Mucosa of gallbladder (tissue), 1 donor: ENCODE measurements at places on chromosomes 12 and 14.

DNA sequence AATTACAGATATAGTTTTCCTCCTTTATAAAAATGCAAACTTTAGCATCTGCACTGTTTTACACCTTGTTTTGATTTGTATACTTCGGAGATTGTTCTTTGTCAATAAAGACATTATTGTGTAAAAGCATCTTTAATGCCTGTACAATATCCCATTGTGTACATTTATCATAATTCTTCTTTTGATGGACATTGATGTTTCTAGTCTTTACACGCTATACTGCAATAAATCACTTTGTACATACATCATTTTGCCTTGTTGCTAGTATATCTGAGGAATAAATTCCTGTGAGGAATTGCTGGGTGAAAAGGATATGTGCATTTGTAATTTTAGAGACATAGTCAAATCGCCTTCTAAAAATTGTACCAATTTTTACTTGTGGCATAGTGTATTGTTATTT lies 30.4 kb downstream of the WDR20 start:
- DNase-seq = no peak

DNA sequence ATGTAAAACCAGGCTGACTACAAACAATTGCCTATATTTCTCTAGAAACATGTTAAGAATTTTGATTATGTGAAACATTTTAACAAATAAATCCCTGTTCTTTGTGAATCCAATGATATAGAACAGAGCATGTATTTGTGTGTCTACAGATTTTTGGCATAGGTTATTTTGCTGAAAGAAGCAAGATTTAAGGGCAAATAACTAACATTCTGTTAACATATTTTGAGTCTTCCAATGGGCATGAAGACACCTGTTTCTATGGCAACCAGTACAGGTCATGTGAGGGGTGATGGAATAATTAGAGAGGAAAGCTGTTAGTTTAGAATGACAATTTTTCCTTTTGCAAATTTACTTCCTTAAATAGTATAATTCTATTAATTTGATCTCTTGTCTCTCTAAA lies 8.8 kb downstream of the ART4 start:
- DNase-seq = no peak

DNA sequence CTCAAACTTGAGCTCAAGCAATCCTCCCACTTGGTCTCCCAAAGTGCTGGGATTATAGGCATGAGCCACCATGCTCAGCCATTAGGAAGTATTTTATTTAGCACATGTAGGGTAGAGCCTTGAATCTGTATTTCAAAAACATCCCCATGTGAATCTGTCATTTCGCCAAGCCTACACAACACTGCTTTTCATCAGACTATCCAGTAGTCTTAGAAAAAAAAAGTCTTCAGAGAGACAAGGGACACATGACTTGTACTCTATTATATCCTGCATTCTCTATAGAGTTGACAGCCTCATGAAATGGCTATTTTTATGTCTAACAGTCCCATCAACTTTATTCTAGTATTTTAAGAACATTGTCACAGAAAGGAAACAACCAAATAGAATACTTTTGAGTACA lies 35.4 kb downstream of the TM7SF3 start:
- no peak for DNase-seq

GRCh38 chr14:87434680-87435079 lies 558.3 kb downstream of the GALC start:
- DNase-seq = no peak

- peak; percentile 47 for DNase-seq
These were observed 2.5 kb upstream of the CCND2 start for GRCh38 chr12:4270831-4271716.

DNA sequence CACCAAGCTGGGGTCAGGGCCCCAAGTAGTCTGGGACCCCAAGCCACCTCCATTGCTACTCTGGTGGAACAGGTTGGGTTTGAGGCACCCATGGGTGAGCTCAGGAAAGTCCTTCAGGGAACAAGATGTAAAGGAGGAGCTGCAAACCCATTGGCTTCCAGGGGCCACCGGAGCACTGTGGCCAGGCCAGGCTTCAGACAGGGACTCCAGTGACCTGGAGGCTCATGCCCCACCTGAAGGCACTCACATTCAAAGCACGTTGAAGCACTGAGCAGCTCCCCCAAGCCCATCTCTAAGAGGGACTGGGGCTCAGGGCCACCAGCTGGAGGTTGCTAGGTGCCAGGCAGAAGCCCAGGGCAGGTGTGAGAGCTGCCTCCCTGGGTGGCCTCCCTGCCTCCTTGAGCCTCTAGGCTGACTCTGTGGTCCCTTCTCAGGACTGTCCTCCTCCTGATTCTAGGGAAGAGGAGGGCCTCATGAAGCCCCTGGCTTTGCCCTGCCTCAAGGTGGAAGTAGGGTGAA lies 49.1 kb downstream of the FAM222A start:
- DNase-seq = no peak

- DNase-seq = no peak
These were observed 191.9 kb downstream of the SOX5 start for GRCh38 chr12:23757541-23757962.
